Renal cortical epithelial cell (primary cell): ENCODE measurements at places on chromosomes 11 and 22.

- no peak for DNase-seq
Observed at GRCh38 chr11:18994860-18995259, 55.6 kb upstream of the MRGPRX1 start.

DNA sequence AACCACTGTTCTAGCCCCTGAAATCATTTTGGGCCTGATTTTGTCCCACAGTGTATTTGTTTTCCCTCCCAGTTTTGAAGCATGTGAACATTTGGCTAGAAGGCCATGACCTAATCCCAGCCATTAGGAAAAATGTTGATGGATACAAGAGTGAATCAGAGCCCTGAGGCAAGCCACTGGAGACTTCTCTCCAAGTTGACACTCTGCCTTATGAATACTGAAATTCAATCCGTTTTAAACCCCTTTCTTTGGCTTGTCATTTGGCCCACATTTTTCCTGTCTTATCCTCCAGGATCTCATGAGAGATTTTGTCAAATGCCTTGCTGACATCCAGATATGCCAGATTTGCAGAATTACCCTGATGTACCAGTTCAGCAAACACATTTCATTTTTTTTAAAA, 158.8 kb downstream of the FAT3 start:
- peak; percentile 84 for DNase-seq

GRCh38 chr11:92663539-92663938, 305.9 kb upstream of the MTNR1B start:
- DNase-seq = no peak

- peak; percentile 71 for DNase-seq
Observed at GRCh38 chr11:18527512-18527911, 770 bp upstream of the TSG101 start.

DNA sequence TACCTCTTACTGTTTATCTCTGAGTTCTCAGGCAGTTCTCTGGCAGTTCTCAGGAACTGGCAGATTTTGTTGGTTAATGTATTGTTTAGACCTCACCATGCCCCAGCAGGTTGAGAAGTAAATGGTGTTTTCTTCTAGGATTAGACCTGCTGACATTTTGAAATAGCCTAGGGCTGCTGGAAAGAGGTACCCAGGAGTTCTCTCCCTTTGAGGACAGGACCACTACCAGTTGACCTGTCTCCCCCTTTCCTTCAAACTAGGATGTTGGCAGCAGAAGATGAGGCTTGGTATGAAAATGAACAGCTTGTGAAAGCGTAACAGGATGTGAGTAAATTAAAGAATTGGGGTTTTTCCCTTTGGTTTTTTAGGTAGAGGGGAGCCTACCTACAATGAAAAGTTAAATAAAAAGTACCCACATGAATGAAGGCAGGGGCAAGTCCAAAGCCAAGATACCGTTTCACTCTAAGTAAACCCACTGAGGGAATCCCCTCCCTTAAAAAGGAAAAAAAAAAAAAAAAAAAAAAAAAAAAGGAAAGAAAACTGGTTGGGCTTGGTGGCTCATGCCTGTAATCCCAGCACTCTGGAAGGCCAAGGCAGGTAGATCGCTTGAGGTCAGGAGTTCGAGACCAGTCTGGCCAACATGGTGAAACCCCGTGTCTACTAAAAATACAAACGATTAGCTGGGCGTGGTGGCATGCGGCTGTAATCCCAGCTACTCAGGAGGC, 96.2 kb downstream of the PDHX start:
- no peak for DNase-seq

GRCh38 chr11:44611687-44612434, 46.4 kb downstream of the CD82 start:
- peak; percentile 26 for DNase-seq

DNA sequence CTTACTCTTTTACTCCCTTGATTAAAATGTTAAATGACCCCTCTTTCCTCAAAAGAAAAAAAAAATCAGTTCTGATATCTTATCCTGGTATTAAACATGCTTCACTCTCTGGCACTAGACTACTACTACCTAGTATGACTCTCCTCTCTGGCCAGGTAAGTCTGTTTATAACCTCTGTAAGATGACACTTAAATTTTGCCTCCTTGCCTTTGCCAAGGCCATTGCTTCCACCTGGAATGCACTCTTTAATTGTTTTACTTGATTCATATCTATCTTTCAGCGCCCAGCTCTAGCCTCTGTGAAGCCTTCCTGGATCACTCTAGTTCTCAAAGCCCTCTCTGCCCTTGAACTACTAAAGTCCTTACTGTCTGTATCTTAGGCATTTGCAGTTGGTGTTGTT, 170.4 kb downstream of the ETS1 start:
- DNase-seq = no peak

DNA sequence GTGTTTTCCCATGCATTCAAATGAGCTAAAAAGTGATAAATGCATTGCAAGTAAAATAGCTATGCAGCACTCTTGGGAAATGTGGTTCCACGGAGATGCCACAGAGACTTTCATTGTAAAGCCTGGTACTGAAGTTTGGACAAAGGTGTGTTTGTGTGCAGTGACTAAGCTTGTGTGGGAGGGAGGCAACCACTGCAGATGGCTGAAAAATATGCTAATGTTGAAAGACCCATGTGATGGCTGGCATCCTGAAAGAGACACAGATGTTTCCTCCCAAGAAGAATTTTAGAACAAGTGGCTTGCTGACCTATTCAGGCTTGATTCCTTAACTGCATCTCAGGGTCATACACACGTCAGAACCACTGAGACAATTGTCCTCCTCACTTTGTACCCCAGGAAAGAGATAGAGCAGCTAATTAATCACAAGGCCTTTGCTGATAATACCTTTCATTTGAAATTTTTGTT, 73.8 kb downstream of the FAM76B start:
- DNase-seq = peak; percentile 91

DNA sequence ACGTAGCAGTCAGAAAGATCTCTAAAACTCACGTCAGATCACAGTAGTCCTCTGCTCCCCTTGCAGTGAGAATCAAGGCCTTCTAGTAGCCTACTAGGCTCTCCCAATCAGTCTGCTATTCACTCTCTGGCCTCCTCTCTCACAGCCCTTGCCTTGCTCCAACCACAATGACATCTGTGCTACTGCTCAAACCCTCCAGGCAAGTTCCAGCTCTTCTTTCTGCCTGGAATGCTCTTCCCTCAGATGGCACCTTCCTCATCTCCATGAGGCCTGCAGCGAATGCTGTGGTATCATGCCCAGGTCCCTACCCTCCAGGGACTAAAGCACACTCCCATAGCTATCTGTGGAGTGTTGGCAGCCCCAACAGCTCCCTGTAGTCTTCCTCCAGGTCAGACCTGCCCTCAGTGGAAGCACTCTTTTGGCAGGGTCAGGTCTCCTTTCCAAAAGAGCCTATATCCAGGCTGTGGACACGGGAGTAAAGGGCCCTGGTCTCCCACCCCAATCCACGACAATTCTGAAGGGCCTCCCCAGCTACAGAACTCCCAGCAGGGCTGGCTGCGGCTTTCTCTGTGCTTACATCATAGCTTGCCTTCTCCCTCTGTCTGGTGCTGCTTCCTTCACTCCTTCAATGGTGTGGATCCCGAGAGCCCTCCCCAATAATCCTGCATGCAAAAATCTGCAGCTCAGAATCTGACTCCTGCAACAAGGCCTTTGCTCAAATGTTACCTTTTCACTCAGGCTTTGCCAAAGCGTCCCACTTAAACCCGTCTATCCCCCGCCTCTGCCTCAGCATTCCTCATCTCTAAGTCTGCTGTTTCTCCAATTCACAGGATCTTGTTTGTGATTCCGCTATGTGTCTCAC, 8.9 kb downstream of the HIRA start:
- DNase-seq = no peak

GRCh38 chr22:18965526-18966421, 29.7 kb upstream of the PRODH start:
- DNase-seq = no peak

DNA sequence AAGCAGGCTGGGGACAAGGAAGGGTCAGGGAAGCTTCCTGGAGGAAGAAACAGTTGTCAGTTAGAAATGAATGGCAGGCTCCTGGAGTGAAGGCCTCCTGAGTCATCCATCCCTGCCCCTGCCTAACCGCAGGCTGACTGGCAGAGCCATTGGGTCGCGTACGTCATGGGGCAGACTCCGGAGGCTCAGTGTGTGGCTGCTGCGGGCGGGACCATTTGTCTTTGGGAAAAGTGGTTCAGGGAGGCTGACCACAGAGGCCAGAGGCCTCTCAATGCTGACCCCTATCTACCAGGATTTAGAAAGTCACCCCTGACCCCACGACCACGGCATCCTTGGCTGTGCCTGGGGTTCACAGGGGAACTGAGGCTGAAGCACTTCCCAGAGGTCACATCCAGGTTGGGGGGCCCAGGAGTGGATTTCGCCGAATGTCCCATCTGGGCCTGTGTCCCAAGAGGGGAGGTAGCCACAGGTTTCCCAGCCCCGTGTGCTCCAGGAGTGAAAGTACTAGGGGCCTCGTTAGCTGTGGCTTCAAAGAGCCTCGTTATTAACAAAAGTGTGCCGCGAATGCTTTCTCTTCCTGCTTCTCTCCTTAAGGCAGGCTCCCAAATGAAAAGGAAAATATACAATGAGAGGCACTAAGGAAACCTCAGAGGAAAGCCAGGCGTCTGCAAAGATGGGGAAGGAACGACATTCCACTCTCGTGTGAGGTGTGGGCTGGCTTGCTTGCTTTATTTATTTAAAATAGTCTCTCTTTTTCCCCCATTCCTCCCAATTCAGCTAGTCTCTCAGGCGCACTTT, 58.9 kb downstream of the FLRT1 start:
- DNase-seq = peak; percentile 88

DNA sequence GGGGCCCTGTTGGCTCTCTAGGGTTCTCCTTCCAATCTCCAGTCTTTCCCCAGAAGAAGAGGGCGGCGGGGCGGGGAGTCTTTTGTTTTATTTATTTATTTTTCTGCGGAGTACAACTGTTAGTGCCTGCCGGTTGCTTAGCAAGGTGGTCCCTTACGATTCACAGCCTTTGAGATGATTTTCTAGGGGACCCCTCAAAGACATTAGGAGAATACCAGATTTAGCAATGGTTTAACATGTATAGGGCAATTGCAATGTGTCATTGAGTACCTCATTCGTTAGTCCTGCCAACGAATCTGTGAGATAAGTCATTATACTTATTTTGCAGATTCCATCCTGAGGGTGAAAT, 307 bp upstream of the MRPL16 start:
- no peak for DNase-seq

- DNase-seq = no peak
Observed at GRCh38 chr11:98740321-98740720, 280.4 kb upstream of the CNTN5 start.

GRCh38 chr22:48695731-48696305, 1131.9 kb downstream of the BRD1 start:
- DNase-seq = no peak

GRCh38 chr22:49638788-49639187, 188.9 kb downstream of the BRD1 start:
- no peak for DNase-seq

GRCh38 chr22:24200619-24201212, 19.4 kb downstream of the SUSD2 start:
- DNase-seq = peak; percentile 76

GRCh38 chr11:121802542-121802941, 313.5 kb downstream of the BLID start:
- no peak for DNase-seq

DNA sequence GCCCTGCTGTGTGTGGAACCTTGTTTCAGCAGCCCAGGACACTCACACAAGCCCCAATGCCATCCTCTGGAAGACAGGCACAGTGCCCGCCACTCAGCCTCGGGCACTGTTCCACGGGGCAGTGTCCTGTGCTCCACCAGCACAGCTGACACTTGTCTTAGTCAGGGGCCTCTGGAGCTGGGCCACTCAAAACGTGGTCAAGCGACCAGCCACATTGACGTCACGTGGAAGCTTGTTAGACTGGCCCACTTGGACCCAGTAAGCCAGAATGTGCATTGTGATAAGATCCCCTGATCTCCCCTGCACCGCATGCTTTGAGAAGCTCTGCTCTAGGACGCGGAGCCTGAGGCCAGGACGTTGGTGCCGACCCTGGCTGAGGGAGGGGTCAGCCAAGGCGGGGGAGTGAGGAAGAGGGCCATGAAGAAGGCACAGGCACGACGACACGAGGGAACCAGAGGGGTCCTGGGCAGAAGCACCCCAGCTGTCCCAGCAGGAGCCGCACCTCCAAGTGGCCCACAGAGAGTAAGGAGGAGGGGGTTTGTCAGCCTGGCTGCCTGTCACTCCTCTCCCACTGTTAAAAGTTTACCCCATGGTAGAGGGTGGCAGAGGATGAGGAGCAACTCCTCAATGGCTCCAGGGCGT, 64.6 kb downstream of the LINC01488 start:
- no peak for DNase-seq

- peak; percentile 49 for DNase-seq
Observed at GRCh38 chr11:30423279-30423648, 100.4 kb downstream of the ARL14EP start.

GRCh38 chr11:32450372-32450771, 15.0 kb upstream of the WT1 start:
- DNase-seq = no peak

GRCh38 chr22:34414467-34415440, 494.5 kb upstream of the LARGE1 start:
- peak; percentile 16 for DNase-seq

GRCh38 chr11:123698546-123699127, 42.8 kb downstream of the ZNF202 start:
- no peak for DNase-seq

DNA sequence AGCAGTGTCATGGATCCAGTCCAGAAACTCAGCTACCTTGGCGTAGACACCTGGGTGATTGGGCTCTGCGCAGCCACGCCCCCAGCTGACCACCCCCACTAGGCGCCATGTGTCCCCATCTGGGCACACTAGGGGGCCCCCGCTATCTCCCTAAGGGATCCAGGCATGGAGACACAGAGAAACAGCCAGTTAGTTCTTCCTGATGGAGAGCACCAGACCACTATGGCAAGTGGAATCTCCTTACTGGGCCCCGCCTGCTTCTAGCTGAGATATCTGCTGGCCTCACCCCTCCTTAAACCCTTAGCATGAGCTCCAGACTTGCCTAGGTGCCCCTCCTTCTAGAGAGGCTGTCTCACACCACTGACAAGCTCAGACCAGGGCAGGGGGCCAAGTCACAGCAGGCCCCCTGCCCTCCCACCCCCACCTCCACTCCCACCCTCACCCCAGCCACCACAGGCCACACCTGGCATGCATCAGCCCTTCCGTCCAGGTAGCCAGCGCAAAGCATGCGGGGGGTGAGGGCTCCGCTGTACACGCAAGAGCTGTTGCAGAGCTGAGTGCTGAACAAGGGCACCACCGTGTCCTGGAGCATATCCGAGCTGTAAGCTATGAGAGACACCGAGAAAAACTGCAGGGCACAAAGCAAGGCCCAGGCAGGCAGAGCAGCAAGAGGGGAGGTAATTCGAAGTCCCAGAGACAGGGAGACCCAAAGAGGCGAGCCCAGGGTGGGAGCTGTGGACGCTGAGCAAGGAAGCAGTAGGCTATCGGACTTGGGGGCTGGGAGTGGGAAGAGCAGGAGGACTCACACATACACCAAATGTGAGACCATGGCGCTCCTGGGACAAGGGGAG, 16.1 kb downstream of the TMPRSS5 start:
- DNase-seq = no peak
